ENCODE measurements at places on chromosomes 2 and 18.

DNA sequence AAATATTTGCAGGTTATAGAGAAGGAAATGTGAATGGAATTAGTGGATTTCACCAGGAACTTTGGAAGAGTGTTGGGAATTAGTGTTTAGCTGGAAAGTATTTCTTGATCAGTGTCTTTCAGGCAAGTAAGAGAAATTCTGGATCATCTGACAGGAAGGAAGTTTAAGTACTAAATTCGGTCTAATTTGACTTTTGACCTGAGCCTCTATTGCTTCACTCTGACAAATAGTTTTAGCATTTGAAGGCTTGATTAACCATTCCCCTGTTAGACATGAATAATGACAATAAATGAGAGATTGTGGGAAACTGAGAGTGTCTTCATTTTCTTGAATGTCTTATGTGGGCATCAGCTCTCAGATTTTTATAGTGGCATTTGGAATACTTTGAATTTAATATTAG is 16.0 kb downstream of the CCNT2 start:
- DNase-seq = no peak

DNA sequence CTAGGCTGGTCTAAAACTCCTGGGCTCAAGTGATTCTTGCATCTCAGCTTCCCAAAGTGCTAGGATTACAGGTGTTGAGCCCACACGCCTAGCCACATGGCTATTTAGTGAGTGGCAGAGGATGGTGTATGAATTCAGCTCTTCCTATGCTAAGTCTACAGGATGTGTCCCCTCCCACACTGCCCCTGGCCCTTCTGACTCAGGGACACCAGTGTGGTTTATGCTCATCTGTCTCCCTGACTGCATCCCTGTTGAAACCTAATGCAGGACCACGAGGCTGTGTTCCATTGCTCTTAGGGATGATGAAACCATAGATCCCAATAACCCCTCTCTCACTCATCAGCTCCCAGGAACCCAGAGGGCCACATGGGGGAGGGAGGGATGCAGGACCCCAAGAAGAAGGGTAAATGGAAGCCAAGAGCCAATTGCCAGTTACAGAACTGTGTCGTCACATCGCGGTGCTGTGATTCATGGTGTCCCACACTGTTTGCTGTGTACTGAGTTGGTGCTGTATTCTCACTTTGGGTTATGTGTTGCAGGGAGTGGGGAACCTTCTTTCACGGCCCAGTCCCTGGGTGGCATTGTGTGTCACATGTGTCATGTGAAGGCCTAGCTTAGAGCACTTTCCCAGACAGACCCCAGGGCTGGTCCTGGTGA is 102.9 kb upstream of the HAAO start:
- DNase-seq = no peak

DNA sequence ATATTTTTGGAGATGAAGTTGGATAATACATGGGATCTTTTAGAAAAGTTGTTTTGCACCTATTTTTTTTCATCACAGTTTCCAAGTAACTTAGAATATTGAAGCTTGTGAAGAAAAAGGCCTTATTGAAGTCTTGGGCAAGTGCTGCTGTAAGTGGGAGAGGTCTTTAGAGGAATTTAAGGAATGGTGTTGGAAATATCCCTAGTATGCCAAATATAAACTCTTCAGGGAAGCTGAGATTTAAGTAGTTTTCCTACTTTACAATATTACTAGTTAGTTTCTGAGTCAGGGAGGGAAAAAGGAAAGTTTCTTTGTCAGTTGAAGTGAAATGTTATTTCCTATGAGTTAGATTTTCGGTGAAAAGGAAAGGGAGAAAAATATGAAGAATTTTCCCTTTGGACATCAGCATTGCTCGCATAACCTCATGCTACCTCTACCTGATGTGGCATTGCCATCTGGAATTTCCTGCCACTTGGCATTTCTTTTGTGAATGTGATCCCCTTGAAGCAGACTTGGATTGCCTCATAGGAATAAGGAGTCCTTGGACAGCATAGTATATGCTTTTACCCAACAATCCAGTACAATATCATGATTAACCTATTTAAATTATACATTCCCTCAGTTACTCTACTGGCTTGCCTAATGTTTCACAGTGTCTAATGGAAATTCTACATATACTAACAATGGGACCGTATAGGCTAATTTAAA is 12.1 kb downstream of the PLEKHH2 start:
- DNase-seq = no peak

GRCh38 chr18:46301571-46301970 is 197.4 kb downstream of the HAUS1 start:
- no peak for DNase-seq

DNA sequence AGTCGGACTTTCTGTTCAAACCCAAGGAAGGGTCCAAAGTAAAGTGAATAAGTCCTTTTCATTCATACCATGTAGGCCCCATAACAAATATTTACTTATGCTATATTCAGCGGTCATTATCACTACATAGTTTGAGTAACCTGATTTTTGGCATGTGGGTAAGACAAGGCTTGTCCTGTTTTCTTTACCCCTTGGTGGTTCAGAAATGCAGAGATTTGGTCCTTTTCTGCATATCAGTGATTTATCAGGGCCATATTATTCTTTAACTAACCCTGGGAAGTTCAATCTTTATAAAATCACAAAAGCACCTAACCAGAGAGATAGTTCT is 157.4 kb downstream of the GPD2 start:
- no peak for DNase-seq

DNA sequence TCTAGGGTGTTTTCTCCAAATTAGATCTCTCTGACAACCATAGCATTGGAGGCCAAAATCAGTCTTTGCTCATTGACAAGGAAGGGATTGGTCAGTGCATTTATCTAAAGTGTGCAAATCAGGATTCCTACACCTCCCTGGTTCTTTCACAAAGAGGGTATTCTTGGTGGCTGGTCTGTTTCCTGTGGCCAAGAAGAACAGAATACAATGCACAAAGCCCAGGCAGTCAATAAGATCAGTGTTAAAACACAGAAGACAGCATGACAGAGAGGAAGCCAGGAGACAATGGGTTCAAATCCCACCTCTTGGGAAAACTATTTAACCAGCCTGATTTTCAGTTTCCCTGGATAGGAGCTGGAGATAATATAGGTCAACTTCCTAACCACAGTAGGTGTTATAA is 46.1 kb upstream of the THOC1 start:
- no peak for DNase-seq

DNA sequence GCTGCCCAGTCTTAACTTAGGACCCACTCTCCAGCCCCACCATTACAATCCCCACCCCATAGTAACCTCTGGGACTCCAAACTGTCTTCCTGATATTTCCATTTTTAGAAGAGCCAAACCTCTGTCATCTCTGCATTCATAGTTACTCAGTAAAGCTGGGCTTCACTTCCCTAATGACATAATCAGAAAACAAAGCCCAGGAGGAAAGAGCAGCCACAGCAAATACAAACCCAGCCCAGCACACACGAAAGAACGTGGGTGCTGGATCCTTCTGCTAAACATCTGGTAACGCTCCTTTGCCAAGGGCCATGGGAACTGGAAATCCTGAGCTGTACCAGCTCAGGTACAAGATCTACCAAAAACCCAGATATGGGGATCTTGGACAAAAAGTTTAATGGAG is 36.8 kb upstream of the RIOK3 start:
- no peak for DNase-seq

DNA sequence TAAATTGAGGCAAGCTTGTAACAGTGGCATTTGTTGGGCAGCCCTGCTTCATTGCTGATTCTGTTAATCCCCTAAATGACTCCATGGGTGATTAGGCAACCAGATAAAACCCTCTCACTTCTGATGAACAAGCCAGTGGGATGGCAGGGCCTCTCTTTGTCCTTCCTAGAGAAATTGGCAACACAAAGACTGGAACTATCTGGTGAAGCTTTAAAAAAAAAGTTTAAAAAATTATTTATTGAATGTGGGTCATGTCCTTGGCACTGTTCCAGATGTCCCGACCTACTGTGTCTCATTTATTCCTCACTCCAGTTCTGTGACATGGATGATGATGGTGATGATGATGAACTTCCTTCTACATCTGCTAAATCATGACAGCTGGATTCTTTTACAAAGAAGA is 30.8 kb downstream of the NRP2 start:
- no peak for DNase-seq

DNA sequence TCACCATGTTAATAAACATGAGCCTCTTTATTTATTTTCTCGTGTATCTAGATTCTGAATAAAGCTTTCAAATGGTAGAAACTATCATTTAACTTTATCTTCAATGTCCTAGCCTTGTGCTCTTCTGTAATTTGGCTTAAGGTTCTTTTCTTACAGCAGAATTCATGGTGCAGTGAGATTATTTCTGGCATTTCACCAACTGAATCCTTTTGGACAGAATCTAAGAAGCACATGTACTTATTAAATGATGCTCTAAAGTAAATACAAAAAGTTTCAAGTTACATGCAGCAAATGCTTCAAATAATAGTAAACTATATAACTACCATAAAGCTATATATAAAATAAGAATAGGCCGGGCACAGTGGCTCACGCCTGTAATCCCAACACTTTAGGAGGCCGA is 65.9 kb downstream of the AP1S3 start:
- no peak for DNase-seq

- DNase-seq = no peak
These were observed 708 bp upstream of the RIF1 start for GRCh38 chr2:151408788-151409600.

- no peak for DNase-seq
These were observed 2.7 kb upstream of the NPC1 start for GRCh38 chr18:23588836-23589560.

GRCh38 chr2:96685577-96686459 is 43.3 kb downstream of the FER1L5 start:
- no peak for DNase-seq

DNA sequence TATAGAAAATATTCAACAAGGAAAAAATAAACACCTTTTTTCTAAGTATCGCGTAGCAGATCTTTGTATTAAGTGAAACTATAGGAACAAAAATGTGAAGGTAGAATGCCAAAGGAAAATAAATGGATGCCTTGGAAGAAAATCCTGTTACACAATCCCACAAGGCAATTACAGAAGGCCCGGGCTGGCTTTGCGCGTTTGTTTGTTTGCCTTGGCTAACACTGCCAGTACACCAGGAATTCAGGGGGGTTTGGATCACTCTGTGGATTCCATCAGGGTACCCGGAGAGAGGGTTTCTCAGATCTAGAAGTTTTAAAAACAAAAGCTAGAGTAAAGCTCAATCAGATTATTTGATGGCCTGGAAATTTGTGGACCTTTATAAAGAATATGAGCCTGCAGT is 478.3 kb downstream of the FBXO15 start:
- DNase-seq = no peak

- DNase-seq = no peak
These were observed 626.2 kb upstream of the SETBP1 start for GRCh38 chr18:44054514-44054913.

GRCh38 chr2:75311521-75311920 is 112.2 kb upstream of the TACR1 start:
- no peak for DNase-seq

GRCh38 chr2:194383401-194383800 is 1273.6 kb upstream of the SLC39A10 start:
- DNase-seq = no peak

DNA sequence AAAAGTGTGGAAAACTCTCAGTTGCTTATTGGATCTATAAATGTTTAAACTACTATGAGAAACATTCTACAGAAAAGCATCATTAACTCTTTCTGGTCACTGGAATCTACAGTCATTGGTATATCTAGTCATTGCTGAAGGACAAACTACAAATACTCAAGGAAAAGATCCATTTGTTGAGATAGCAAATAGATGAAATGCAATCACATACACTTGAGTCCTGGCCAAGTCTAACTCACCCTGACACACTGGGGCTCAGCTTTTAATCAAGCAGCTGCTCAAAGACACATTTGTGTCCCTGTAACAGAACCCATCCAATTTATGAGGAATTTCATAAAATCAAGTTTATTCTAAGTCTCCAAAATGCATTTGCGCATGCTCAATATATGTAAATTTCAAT is 68.7 kb downstream of the CDH2 start:
- DNase-seq = no peak

GRCh38 chr18:7635948-7636347 is 68.8 kb downstream of the PTPRM start:
- no peak for DNase-seq

DNA sequence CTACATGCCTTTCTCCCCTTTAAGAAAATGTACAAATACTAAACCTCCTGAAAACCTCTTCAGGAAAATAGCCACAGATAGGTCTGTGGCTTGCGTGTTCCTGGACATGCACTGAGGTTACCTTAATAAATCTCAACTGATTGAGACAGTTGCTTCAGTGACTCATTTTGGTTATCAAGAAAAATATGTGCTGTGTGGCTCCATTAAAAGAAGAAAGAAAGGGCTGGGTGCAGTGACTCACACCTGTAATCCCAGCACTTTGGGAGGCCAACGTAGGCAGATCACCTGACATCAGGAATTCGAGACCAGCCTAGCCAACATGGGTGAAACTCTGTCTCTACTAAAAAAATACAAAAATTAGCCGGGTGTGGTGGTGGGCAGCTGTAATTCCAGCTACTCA is 27.1 kb downstream of the CREG2 start:
- no peak for DNase-seq

GRCh38 chr2:63834401-63834800 is 7.3 kb upstream of the UGP2 start:
- no peak for DNase-seq

GRCh38 chr2:161625314-161625919 is 1.2 kb downstream of the SLC4A10 start:
- no peak for DNase-seq

DNA sequence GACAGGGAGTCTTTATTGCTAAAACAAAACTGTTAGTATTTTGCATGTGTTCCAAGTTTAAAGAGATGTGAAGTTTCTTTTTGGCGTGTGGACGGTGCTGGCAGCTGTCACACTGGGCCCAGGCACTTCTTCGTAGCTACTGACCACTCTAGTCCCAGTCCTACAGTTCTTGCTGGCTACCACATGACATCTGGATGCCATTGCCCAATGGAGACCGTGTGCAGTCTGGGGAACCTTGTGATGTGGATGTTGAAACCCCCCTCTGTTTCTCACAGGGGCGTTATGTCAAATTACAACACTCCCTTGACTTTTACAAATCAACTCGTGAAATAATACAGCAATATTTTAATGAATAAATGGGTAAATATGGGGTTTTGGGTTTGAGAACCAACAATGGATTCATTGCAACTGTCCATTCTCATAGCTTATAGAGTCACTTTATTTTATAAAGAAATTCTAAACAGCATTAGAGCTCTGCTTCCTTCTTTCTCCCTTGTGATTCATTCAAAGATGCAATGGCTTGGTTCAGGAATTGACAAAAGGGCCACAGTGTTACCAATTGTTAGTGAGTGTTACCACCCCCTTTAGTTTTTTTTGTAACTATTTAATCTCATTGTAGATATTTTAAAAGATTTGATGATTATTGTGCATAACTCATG is 1.2 kb downstream of the GPD2 start:
- DNase-seq = no peak

- DNase-seq = peak; percentile 4
These were observed 2.9 kb upstream of the TMSB10 start for GRCh38 chr2:84902526-84902925.

- no peak for DNase-seq
These were observed 364.4 kb upstream of the CYRIA start for GRCh38 chr2:17030047-17030446.

Measured in activated CD4-positive, alpha-beta T cell treated with anti-CD3 and anti-CD28 coated beads, Interleukin-2, amount 10 ng/mL, durations not matched to agents 7 days and 5 days (primary cell).